LNCaP clone FGC (cell line): ENCODE measurements at places on chromosomes 12 and 14.

- no peak for DNase-seq
Measured at GRCh38 chr14:23610090-23610814, 25.9 kb upstream of the DHRS2 start.

DNA sequence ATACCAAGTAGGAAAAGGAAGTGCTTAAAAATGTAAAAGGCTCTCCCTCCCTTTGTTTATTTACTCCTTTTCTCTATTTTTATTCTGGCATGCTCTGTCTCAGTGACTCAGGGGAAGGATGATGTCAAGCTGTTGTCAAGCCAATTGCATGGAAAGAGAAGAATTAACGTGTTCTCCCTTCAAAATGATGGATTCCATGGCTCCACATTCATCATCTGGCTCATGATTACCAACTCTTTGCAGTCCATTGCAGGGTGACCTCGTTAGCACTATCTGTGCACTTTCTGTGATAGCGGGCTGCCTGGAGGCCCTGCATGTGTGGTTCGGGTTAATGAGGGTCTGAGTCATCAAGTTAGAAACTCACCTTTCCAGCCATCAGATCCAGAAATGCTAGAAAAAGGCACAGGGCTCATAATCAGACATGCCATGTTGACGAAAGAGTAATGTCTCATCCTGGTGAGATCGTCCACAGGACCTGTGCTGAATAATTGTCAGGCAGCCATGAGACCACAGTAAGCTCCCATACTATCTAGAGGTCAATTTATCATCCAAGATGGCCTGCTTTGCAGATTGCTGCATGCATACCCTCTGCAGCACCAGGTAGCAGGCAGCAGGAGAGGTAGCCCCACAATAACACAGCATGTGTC lies 79.2 kb upstream of the BTG1 start:
- no peak for DNase-seq

GRCh38 chr14:90274808-90275457 lies 18.6 kb downstream of the PSMC1 start:
- no peak for DNase-seq

DNA sequence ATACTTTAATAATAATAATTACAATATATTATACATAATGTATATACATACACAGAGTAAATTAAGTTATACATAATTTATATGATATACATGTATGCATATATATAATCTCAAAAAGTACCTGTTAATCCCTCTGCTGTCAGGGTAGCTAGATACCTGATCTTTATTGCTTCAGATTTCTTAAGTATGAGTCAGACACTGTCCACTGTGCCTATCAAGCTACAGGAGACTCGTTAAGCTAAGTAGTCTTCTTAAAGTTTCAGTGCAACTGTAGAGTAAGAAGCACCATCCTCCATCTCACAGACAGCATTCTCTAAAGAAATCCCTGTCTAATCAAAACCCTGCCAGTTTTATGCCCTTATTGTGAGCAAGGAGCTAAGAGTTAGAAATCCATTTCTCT lies 428.7 kb downstream of the RERGL start:
- no peak for DNase-seq

- no peak for DNase-seq
Measured at GRCh38 chr14:92751819-92752218, 3.4 kb upstream of the LGMN start.

- no peak for DNase-seq
Measured at GRCh38 chr12:58247633-58248032, 306.3 kb downstream of the ATP23 start.

GRCh38 chr12:45166056-45166455 lies 49.8 kb upstream of the ANO6 start:
- DNase-seq = no peak

- no peak for DNase-seq
Measured at GRCh38 chr12:100326208-100326607, 30.7 kb upstream of the SLC17A8 start.

- DNase-seq = no peak
Measured at GRCh38 chr12:32964981-32965585, 68.5 kb upstream of the PKP2 start.

DNA sequence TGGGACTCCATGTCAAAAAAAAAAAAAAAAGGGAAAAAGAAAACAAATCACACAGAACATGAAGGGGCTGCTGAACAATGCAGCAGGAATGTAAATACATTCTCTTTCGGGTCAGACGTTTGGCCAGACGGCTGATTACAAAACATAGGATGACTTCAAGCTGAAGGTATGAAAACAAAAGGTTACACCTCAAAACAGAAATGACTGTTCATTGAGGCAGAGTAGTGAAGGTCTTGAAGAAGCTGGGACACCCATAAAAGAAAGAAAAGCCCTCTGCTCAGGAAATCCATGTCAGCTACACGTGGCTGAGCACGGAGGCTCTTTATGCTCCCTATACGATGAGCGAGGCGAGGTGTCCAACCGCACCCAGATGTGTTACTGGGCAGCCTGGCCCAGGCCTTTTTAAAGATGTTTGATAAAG lies 37.7 kb downstream of the FGD4 start:
- DNase-seq = no peak

DNA sequence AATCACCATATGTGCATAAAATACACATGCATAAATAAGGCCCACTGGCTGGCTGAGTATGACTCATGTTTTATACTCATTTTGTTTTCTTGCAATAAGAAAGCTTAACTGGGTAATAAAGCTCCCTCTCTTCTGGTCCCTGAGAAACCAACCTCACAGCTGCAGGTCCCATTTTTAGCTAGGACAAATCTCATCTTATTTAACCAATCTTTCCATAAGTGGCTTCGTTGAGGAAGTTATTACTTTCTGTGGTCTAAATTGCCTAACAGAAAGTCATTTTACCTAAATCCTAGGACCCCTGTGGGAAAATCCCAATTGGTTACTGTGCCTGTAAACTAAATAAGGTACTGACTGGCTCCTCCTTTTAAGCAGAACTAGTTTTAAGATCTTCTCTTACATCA lies 232.8 kb upstream of the FBXO33 start:
- no peak for DNase-seq

DNA sequence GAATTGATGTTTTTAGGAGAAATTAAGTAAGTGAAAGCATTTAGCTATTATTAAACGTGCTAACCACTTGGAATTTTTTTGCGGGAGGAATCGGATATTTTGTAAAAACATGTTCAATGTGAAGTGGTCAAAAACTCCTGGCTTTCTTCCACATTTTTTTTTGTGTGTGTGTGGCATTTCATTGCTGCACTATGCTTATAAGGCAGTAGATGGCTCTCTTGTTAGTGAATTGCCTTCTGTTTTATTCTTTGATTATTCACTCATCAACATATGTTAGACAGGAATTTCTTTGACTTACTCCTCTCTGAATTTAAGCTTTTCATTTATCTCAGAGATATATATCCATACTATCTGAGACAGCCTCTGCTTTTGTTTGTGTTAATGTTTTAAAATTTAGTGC lies 71.3 kb downstream of the DERA start:
- no peak for DNase-seq
